A673 (cell line): ENCODE measurements at places on chromosomes 6 and 20. TPM values are rescaled to one million over a fixed set of nuclear protein-coding genes. Genes with fewer than 3 reads are reported as not detected.
A peak's percentile ranks its signal among the peaks of the same experiment; 100 is the strongest.

GRCh38 chr6:39204646-39205244, 24.5 kb downstream of the KCNK5 start:
- H3K27me3 ChIP-seq = no peaks in the 10 kb centered on the region
- H3K36me3 ChIP-seq = no peaks in the 10 kb centered on the region
- no peak overlapping the region for H3K4me3 ChIP-seq
- H3K27ac ChIP-seq = no peak overlapping the region
- no peak for DNase-seq

- H3K36me3 ChIP-seq = no peaks in the 10 kb centered on the region
- H3K4me1 ChIP-seq = no peaks in the 10 kb centered on the region
- H3K27ac ChIP-seq = no peak overlapping the region
- DNase-seq = peak; percentile 36
- no peak overlapping the region for H3K4me3 ChIP-seq
Measured at GRCh38 chr6:12635813-12636212, 80.8 kb upstream of the PHACTR1 start.

DNA sequence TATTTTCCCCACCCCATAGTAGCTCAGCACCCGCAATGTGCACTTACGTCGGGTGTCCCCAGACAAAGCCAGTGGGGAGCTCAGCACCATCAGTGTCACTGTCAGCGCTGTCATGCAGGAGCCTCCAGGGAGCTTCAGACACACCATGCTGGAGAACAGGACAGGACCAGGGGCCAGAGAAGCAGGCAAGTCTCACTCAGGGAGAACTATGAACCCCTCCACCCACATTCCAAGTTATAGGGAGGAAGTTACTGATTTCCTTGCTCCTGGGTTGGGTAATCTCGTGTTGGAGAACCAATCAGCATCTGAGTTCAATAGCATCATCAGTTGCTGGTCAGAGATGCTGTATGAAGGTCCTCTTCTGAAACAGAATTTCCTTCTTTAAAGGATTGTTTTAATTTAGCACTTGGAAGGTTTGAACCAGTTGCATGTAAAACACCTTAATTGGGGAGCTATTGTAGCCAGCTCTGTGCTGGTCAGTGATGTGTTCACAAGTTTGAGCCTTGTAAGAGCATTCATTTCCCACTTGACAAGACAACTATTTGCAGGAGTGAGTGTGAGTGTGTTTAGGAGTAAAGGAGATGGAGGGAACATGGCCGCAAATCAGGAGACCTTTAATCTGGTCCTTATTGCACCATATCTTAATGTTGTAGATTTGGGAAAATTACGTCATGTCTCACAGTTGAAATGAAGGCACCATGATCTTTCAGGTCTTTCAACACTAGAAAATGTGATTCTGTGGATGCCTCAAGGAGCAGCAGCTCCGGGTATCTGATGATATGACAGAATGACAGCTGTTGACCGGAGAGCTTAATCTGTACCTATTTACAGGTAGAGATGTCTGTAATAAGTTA, at the start of gene HLA-DRB1:
HLA-DRB1 (minus strand) TSS at position 253 of the 854 bp plus-strand sequence; CDS start at position 147, 106 bp downstream.
- no peak within 1 kb of the TSS for H3K27ac ChIP-seq
- H3K4me3 ChIP-seq = no peak within 1 kb of the TSS
- no peaks in the 10 kb centered on the region for H3K36me3 ChIP-seq
- peaks cover 7% of the 10 kb centered on the region for H3K27me3 ChIP-seq
- peak; percentile 5 for DNase-seq

GRCh38 chr6:168410035-168410434, 30.9 kb upstream of the SMOC2 start:
- no peaks in the 10 kb centered on the region for H3K27me3 ChIP-seq
- no peak overlapping the region for H3K4me3 ChIP-seq
- no peak for DNase-seq
- H3K4me1 ChIP-seq = no peaks in the 10 kb centered on the region
- no peak overlapping the region for H3K27ac ChIP-seq

DNA sequence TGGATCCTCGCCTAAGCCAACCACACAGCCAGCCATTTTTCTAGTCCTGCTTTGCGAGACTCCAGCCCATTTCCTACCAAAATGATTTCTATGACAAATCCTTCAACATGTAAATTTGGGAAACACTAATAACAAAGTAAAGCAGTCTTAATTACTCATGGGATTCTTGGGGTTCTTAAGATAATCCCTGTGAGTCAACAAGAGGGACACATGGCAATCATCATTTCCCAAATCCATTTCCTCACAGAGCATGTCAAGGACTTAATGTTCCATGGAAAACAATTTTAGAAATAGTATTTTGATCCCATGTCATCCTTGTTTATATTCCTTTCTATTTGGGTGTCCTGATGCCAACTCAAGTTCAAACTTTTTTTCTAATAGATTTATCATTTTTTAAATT, 322.7 kb upstream of the NOX3 start:
- no peak overlapping the region for H3K27ac ChIP-seq
- peaks cover 7% of the 10 kb centered on the region for H3K4me1 ChIP-seq
- DNase-seq = peak; percentile 18

DNA sequence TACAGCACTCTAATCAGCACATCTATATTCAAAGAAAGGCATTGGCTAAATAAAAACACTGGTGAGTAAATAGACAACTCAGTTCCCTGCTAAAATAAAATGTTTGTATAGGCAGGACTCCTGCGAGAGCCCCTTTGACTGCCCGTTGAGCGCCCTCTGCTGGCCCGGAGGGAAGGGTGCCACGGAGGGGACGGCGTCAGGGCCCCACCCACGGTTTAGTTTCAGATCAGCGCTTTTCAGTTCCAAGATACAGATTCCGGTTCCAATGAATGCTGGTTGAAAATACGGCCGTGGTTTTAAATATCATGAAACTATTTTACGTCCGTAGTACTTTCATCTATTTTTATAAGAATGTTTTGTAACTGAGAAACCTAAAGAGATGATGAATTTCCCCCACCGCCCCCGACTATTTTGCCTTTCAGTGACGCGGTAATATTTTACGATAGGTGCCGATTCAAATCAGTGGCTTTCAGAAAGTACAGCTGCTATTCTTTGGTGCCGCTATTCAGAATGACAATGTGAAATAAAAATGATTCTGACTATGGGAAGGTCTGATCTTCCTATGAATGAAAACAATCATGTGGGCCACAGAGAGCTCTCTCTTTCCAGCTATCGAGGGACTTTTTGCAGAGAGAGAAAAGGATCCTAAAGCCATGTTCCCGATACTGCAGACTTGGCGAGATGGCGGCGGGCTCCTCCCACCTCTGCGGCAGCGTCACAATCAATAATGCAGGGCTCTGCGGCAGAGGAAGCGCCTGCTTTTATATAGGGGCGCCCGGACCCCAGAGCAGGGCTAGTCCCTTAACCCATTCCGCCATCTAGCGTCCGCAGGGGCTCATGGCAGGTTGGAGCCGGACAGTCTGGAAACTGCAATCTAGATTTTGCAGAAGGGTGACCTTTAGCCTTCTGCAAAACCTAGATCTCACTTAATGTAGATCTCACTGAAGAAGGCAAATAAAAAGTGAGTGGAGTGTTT, 10.6 kb upstream of the CCN6 start:
- H3K27ac ChIP-seq = peak overlapping the region; percentile 84
- peak overlapping the region; percentile 63 for H3K4me3 ChIP-seq
- no peaks in the 10 kb centered on the region for H3K27me3 ChIP-seq
- peak; percentile 97 for DNase-seq
- no peaks in the 10 kb centered on the region for H3K4me1 ChIP-seq
- no peaks in the 10 kb centered on the region for H3K36me3 ChIP-seq

CALHM5 gene
- total RNA-seq = 0.26 TPM in 2 replicates

DNA sequence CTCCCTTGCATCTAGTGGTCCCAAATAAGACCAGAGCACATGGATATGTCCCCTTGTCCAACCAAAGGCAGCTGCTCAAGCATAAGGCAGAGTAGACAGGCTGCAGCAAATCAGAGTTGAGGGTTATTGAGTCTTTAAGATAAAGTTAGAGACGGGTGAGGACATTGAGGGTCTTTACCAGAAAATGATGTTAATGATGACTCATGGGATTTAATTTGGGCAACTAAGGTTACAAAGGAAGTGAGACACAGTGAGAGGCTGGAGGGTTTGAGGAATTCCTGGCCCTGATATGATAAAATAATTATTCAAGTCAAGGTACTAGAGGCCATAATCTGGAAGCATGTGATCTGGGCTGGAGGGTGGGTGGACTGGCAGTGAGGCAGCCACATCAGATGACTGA, 133.6 kb downstream of the ALDH8A1 start:
- no peaks in the 10 kb centered on the region for H3K27me3 ChIP-seq
- H3K4me3 ChIP-seq = no peak overlapping the region
- DNase-seq = peak; percentile 13
- no peaks in the 10 kb centered on the region for H3K36me3 ChIP-seq

GRCh38 chr20:4581838-4582237, 139.9 kb upstream of the PRND start:
- no peak for DNase-seq
- H3K4me1 ChIP-seq = peaks cover 28% of the 10 kb centered on the region
- H3K4me3 ChIP-seq = no peak overlapping the region
- H3K27me3 ChIP-seq = no peaks in the 10 kb centered on the region
- no peaks in the 10 kb centered on the region for H3K36me3 ChIP-seq

GRCh38 chr20:60201198-60201835, 243.1 kb downstream of the CDH26 start:
- H3K27ac ChIP-seq = no peak overlapping the region
- no peak overlapping the region for H3K4me3 ChIP-seq
- DNase-seq = no peak
- no peaks in the 10 kb centered on the region for H3K36me3 ChIP-seq

TRIM40 gene
- total RNA-seq = not detected in 2 replicates

NNAT gene
- total RNA-seq = not detected in 2 replicates

DNA sequence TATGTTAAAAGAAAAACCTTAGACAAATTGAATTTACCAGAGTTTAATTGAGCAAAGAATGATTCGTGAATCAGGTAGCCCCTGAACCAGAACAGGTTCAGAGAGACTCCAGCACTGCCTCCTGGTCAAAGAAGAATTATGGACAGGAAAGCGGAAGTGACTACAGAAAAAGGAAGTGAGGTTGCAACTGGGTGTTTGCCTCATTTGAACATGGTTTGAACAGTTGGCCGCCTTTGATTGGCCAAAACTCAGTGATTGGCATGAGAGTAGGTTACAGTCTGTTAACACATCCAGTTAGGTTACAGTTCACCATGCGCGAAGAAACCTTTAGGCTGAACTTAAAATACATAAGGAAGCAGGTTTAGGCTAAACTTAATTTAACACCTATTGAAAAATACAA, 248.8 kb downstream of the TFAP2A start:
- no peaks in the 10 kb centered on the region for H3K4me1 ChIP-seq
- H3K36me3 ChIP-seq = no peaks in the 10 kb centered on the region
- no peak for DNase-seq
- no peak overlapping the region for H3K27ac ChIP-seq

ZSCAN31 gene
- 3.5 and 4.3 TPM in 2 replicates for total RNA-seq

GRCh38 chr6:24667378-24667803, 514 bp downstream of the ACOT13 start:
- H3K4me1 ChIP-seq = peaks cover 8% of the 10 kb centered on the region
- peak; percentile 17 for DNase-seq
- peaks cover 14% of the 10 kb centered on the region for H3K36me3 ChIP-seq
- H3K27ac ChIP-seq = peak overlapping the region; percentile 77
- no peaks in the 10 kb centered on the region for H3K27me3 ChIP-seq
- H3K4me3 ChIP-seq = peak overlapping the region; percentile 75

- H3K27ac ChIP-seq = no peak overlapping the region
- no peaks in the 10 kb centered on the region for H3K36me3 ChIP-seq
- DNase-seq = no peak
- no peaks in the 10 kb centered on the region for H3K4me1 ChIP-seq
- H3K27me3 ChIP-seq = peaks cover 20% of the 10 kb centered on the region
- no peak overlapping the region for H3K4me3 ChIP-seq
Measured at GRCh38 chr20:4748847-4749246, 27.1 kb downstream of the PRND start.

- peak overlapping the region; percentile 96 for H3K4me3 ChIP-seq
- H3K27ac ChIP-seq = peak overlapping the region; percentile 83
- H3K27me3 ChIP-seq = no peaks in the 10 kb centered on the region
Measured at GRCh38 chr6:158645064-158646022, 800 bp upstream of the DYNLT1 start.

DNA sequence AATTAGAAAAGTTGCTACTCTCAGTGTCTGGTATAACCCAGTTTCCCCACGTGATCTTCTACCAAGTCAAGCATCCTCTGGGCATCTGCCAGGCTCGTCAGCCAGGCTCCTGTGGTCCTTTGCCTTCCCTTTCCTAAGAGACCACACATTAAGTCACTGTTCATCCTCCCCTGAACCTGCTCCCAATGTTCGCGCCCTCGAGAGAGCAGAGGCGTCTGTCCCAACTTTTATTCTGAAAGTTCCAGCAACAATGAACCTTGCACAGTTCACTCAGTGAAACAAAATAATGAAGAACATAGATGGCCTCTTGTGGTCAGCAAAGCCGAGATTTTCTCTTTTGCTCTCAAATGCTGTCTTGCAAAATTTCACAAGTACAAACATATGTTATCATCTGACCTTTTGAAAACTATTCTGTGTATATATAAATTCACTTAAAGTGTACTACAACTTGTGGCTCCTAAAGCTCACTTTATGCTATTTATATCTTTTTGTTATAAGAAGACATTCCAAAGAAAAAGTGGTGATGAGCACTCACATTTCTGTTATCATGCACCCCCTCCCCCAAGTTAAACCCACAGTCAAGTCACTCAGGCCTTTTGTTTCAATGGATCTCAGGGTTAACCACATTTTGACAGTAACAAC, 39.2 kb upstream of the NHSL1 start:
- peaks cover 43% of the 10 kb centered on the region for H3K4me1 ChIP-seq
- no peak overlapping the region for H3K27ac ChIP-seq
- H3K36me3 ChIP-seq = no peaks in the 10 kb centered on the region
- H3K27me3 ChIP-seq = no peaks in the 10 kb centered on the region
- DNase-seq = no peak

DNA sequence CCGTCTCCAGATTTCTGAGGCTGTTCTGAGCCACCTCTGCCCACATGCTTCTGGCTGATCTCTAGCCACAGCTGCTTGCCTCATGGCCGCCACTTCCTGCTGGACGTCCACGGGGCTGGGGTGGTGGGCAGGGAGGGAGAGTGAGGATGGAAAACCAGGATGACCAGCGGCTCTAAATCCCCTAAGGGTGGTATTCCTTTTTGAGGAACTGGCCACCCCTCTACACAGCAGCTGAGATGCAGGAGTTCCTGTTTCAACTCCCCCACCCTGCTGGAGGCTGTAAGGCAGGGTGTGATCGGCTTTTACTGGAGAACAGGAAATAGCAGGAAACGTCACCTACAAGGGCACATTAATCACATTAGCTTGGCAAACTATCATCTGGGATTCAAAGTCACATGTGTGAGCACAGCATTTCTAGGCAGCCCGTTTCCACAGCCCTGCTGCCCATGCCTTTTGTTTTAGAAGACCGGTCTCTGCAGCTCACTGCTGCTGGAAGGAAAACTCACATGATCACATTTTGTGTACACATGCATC, 181.6 kb upstream of the ECI2 start:
- no peaks in the 10 kb centered on the region for H3K27me3 ChIP-seq
- H3K4me3 ChIP-seq = no peak overlapping the region
- H3K36me3 ChIP-seq = no peaks in the 10 kb centered on the region
- H3K4me1 ChIP-seq = peaks cover 55% of the 10 kb centered on the region
- H3K27ac ChIP-seq = peak overlapping the region; percentile 73
